ENCODE measurements at places on chromosomes 6 and 20.

DNA sequence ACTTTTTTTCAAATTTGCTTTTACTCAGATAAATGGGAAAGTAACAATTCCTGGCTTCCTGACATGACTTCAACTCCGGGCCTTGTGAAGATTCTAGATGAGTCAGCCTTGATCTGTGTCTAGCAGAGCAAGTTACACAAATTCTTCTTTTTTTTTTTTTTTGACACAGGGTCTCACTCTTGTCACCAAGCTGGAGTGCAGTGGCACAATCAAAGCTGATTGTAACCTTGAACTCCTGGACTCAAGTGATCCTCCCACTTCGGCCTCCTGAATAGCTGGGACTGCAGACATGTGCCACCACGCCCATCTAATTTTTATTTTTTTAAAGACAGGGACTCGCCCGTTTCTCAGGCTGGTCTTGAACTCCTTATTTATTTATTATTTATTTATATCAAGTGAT lies 7.3 kb upstream of the ARHGAP18 start:
- no peak for DNase-seq

DNA sequence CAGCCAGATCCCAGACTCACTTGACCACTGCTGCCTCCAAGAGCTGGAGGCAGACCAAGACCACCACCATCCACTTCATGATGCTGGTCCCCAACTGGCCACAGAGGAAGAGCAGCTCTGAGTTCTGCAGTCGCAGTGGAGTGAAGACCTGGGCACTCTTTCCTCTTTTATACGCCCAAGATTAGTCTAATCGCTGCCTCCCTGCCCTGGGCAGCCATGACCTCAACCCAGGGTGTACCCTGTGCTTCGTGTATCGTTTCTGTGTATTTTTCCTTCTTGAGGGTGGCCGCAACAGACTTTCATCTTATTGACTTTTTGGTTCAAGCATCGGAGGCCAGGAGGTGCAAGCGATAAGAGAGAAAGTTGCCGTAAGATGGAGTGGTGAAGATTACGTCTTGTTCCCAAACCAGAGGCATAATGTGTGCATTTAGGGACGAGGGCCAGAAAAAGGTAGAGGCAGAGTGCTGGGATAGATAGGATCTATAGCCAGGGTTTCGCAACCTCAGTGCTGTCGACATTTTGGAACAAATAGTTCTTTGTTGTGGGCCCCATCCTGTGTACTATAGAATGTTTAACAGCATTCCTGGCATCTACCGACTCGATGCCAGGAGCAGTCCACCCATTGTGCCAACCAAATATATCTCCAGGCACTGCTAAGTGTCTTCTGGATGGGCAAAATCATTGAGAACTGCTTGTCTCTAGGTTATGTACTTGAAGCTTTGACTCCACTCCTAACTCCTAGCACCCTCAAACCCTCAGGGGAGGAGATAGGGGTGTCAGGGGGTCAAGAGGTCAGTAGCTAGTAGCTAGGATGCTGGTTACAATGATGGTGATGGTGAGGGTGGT lies at the start of gene PGC:
PGC (minus strand) TSS at position 142 of the 846 bp plus-strand sequence; CDS start at position 79, 63 bp downstream.
- no peak for DNase-seq

- no peak for DNase-seq
These were observed 33.8 kb upstream of the ZFAND3 start for GRCh38 chr6:37785663-37786270.

- DNase-seq = no peak
These were observed 28.0 kb downstream of the OPN5 start for GRCh38 chr6:47809873-47810272.

- no peak for DNase-seq
These were observed 56.3 kb downstream of the ZHX3 start for GRCh38 chr20:41261260-41261659.

- no peak for DNase-seq
These were observed 138.0 kb downstream of the HFE start for GRCh38 chr6:26224940-26225847.

GRCh38 chr20:59144179-59144830 lies 19.3 kb upstream of the ZNF831 start:
- DNase-seq = no peak

- no peak for DNase-seq
These were observed 636.0 kb upstream of the PTCHD4 start for GRCh38 chr6:48747040-48747439.

DNA sequence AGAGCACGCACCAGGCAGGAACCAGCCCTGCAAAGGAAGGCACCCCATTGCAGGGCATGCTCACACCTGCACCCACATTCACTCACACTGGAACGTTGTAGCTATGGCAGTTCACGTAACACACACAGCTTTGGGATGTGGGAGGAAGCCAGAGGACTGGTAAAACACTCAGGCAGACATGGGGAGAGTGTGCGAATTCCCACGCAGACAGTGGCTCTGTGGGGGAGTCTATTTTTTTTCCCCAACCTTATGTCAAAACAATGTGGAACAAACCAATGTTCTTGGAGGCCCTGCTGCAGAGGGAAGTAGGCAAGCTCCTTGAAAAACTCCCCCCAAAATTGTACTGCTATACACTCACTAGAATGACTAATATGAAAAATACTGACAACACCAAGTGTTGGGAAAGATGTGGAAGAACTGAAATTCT lies 91.0 kb downstream of the PPP1R14C start:
- no peak for DNase-seq

DNA sequence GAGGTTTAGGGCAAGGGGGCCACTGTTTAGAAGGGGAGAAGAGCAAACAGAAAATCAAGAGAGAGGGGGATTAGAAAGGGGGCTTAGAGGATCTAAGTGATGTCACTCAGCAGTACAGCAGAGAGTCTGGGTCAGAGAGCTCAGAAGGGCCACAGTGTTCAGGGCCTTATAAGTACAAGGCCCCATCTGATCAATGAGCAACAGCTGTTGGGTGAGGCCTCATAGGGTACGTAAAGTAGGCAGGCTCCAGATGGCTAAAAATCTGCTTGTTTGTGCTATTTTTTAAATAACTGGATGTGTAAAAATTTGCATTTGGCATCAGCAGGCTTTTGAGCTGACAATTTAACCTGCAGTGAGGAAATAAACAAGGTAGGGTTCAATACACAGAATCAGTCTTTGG lies 149.8 kb downstream of the SH3BGRL2 start:
- DNase-seq = no peak

DNA sequence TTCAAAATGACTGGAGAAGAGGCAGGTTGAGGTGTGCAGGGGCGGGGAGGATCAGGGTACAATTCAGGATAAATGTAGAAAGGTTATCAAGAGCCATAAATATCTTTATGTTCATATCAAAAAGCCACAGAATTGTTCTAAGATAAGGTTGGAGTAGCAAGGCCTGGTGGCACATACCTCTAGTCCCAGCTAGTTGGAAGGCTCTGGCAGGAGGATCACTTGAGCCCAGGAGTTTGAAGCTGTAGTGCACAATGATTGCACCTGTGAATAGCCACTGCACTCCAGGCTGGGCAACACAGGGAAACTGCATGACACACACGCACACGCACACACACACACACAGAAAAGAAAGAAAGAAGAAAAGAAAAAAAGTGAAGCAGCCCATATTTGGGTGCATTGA lies 194.8 kb downstream of the GRIK2 start:
- no peak for DNase-seq

DNA sequence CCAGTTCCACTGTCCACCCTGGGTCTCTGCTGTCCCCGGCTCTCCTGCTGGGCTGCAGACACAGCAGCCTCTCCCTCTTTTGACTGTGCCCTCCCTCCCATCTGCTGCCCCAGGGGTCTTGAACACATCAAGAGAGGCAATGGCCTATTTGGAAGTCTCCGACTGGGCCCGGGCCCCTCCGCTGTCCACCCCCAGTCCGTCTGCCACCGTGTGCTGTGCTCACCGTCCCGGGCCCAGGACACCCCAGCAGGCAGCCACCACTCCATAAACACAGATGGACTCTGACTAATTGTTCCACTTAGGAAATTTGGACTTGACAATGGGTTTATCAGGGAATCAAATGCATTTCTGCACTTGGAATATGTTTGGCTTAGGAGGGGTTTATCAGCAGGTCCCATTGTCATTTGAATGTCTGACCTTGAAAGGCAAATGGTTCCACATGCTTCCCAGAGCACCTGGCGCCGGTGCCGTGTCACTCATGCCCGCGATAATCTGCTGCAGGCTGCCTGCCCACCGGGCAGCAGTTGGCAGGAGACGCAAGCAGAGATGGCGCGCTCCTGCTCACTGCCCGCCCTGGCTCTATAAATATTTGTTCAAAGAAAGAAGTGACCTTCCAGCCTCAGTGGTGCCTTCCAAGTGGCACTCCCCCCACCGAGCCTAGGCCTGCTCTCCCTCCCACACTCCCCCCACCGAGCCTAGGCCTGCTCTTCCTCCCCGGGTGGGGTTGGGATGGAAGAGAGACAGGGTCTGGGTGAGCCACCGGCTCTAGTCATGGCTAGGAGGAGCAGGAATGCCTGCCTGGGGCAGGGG lies 18.8 kb upstream of the FRMD1 start:
- no peak for DNase-seq
